ENCODE measurements at places on chromosomes 6 and 20.

DNA sequence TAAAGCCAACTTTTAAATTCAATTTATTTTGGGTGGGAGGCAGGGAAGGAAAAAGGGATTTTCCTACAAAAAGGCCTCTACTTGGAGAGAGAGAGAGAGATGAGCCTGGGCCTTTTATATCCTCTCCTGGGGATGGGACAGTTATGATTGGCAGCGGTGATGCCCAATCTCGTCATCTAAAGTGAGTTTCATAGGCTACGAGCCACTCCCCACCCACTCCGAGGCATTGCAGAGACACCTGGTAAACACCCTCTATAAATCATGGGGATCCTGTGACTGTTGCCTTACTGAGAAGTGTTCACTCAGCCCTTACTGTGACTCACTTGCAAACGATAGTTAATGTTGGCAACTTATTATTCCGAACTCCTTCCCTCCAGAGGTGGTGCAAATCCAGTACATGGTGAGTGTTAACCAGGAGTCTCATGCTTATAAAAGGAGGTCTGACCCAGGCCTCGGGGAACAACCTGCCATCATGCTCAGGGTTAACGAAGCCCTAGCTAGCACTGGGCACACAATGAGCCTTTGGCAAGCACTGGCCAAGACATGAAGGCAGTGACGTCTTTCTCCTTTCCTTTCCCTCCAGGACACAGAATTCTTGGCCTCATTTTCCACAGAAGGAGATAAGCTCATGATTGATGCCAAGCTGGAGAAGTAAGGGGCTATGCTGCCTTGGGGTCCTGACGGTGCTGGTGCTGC is 20.5 kb downstream of the BPIFB4 start:
- no peak overlapping the region for H3K27ac ChIP-seq
- H3K36me3 ChIP-seq = no peaks in the 10 kb centered on the region
- no peaks in the 10 kb centered on the region for H3K27me3 ChIP-seq
- no peak overlapping the region for H3K4me3 ChIP-seq
- DNase-seq = no peak

DNA sequence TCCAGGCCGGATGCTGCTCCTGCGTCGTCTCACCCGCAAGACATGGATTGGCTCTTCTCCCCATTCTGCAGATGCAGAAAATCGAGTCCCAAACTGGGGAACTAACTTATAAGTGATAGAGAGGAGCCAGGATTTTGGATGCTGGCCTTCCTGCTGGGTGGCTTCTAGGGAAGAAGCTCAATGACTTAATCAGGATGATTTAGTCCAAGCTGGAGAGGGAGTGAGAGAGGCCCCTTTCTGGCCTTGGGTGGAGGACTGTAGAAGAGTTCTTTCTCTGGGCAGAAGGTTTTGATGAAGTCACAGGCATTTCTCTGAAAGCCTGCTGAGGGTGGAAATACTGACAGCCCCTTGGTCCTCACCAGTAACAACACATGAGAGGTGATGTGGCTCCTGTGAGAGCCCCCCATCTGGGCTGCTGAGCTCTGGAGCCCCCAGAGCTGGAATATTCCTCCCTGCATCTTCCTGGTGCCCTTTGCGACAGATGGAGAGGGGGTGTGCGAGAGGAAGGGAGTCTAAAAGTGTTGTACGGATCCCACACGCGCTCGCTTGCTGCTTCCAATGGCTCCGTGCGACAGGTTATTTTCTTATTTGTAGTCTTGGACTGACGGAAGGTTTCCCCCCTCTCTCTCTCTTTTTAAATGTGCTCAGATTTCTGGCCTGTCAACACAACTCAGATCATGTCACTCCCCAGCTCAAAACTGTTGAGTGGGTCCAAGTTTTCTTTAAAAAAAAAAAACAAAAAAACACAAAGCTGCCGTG is 3.5 kb downstream of the SIRPA start:
- H3K4me1 ChIP-seq = no peaks in the 10 kb centered on the region
- no peaks in the 10 kb centered on the region for H3K27me3 ChIP-seq

GRCh38 chr20:46800409-46800804 is 91.0 kb downstream of the SLC2A10 start:
- H3K36me3 ChIP-seq = no peaks in the 10 kb centered on the region
- H3K4me1 ChIP-seq = no peaks in the 10 kb centered on the region
- H3K27me3 ChIP-seq = no peaks in the 10 kb centered on the region
- H3K27ac ChIP-seq = no peak overlapping the region

DNA sequence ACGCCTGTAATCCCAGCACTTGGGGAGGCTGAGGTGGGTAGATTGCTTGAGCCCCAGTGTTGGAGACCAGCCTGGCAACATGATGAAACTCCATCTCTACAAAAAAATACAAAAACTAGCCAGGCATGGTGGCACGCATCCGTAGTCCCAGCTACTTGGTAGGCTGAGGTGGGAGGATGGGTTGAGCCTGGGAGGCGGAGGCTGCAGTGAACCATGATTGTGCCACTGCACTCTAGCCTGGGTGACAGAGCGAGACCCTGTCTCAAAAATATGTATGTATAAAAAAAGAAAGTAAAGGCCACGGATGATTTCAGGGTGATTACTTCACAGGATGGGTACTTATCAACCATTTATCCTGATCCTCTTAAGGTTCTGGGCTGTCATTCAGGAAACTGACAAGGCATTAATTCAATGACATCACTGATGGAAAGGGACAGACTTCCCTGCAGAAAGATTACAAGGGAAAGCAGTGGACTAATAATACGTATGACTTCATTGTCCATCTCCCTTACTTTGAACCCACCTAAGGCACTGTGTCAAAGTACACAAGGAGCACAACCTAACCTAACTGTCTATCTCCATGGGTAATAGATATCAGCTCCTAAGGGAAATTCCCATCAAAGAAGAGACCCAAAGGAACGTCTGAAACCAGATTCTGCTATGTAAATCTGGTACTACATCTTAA is 61.2 kb downstream of the ZMYND8 start:
- no peaks in the 10 kb centered on the region for H3K27me3 ChIP-seq
- H3K36me3 ChIP-seq = no peaks in the 10 kb centered on the region
- peaks cover 2% of the 10 kb centered on the region for H3K4me1 ChIP-seq
- DNase-seq = no peak
- no peak overlapping the region for H3K27ac ChIP-seq
- H3K4me3 ChIP-seq = no peak overlapping the region

GRCh38 chr20:64047046-64047389 is 2.4 kb downstream of the SOX18 start:
- peaks cover 2% of the 10 kb centered on the region for H3K4me1 ChIP-seq
- H3K27ac ChIP-seq = no peak overlapping the region
- DNase-seq = no peak
- peaks cover 12% of the 10 kb centered on the region for H3K27me3 ChIP-seq

DNA sequence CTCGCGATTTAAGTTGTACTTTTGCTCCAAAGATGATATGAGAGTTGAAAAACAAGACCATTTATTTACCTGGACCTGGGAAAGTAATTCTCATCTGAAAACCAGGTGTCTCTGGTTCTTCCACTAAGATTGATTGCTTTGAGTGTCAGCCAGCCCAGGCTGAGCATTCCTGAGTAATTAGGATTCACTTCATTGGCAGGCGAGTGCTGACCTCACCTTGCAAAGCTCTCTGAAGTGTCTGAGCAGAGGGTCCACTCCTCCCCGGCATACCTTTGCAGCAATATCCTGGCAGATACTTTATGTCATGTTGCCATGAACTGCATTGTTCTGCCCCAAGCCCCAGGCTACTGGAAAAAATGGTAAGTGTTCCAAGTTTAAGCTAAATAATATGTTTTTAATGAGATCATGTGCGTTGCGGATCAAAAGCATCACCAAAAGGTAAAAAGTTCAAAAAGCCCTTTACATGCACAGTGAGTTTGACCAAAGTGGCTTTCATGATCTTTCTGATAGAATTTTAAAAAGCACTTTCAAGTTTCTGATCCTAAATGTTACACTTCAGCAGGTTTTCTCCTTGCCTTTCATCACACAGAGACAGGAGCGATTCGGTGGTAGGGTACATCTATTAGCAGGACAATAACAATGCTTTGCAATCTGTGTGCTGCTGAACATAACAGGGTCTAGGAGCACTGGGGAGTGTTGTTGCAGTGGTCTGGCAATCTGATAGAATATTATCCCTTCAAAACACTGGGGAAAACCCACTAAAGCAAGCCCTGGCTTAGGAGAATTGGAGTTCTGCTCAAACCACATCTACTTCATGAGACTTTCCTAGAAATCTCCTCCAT is 127.8 kb upstream of the EEF1E1 start:
- H3K27ac ChIP-seq = no peak overlapping the region
- no peaks in the 10 kb centered on the region for H3K27me3 ChIP-seq
- no peaks in the 10 kb centered on the region for H3K36me3 ChIP-seq
- H3K4me3 ChIP-seq = no peak overlapping the region

- no peaks in the 10 kb centered on the region for H3K27me3 ChIP-seq
- DNase-seq = no peak
- no peaks in the 10 kb centered on the region for H3K36me3 ChIP-seq
- H3K4me1 ChIP-seq = peaks cover 2% of the 10 kb centered on the region
- no peak overlapping the region for H3K27ac ChIP-seq
- H3K4me3 ChIP-seq = no peak overlapping the region
These were observed 279.1 kb upstream of the THEMIS start for GRCh38 chr6:128179876-128180438.

DNA sequence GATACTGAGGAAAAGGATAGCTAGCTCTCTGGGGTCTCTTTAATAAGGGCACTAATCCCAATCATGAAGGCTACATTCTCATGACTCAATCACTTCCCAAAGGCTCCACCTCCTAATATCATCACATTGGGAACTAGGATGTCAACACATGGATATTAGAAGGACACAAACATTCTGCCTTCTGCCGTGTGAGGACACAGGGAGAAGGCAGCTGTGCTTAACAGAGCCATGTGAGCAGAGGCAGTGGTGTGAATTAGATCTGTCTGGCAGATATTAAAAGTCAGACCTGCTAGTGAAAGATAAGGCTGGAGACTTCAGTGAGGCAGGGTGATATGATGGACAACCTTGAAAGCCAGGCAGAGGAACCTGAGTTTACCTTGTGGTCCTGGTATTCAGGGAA is 341.9 kb downstream of the ARHGAP18 start:
- H3K27ac ChIP-seq = no peak overlapping the region
- H3K27me3 ChIP-seq = no peaks in the 10 kb centered on the region
- H3K4me3 ChIP-seq = no peak overlapping the region
- no peaks in the 10 kb centered on the region for H3K4me1 ChIP-seq
- no peaks in the 10 kb centered on the region for H3K36me3 ChIP-seq
- DNase-seq = peak; percentile 56

DNA sequence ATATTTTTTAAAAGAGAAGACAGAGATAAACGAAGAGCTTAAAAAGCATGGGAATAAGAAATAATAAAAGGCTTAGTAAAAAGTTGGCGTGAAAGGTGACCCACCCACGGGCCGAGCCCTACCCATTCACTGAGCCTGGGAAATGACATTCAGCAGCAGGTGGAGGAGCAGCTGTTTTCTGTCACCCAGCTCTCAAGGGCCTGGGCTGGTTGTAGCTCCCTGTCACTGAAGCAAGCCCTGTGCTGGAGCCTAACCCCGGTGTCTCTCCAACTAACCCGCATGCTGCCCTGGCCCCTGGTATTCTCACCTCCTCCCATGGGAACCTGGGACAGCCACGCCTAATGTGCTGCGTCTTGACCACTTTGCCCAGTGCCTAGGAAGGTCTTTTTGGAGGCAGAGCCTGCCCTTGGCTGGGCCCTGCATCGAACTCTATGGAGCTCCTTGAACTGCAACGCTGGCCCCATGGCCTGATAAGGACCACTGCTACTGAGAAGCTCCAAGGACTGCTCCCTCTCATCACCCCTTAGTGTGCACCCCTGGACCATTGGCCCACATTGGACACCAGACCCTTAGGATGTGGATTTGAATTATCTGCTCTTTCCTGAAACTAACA is 68.8 kb upstream of the IYD start:
- DNase-seq = no peak
- H3K4me1 ChIP-seq = peaks cover 9% of the 10 kb centered on the region
- no peaks in the 10 kb centered on the region for H3K27me3 ChIP-seq
- no peaks in the 10 kb centered on the region for H3K36me3 ChIP-seq

GRCh38 chr20:32192698-32193097 is 14.8 kb downstream of the PLAGL2 start:
- H3K4me3 ChIP-seq = no peak overlapping the region
- peaks cover 3% of the 10 kb centered on the region for H3K4me1 ChIP-seq
- no peaks in the 10 kb centered on the region for H3K27me3 ChIP-seq
- H3K27ac ChIP-seq = no peak overlapping the region

DNA sequence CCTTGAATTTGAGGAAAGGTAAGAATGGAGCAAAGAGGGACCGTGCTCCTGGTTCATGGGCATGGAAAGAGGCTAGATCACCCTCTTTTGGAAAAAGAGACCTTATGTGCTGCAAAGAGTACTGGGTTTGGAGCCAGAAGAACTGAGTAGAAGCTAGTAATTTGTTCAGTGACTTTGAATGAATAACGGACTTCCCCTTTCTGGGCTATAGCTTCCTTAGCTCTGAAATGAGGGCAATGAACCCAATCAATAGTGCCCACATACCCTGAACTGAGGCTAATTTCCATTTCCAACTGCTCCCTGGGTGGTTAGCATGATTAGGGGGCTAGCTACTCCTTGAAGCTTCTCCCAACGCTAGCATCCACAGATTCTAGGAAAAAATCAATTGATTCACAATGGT is 121.4 kb downstream of the UNC5CL start:
- H3K4me3 ChIP-seq = no peak overlapping the region
- H3K4me1 ChIP-seq = no peaks in the 10 kb centered on the region
- no peak overlapping the region for H3K27ac ChIP-seq
- H3K27me3 ChIP-seq = no peaks in the 10 kb centered on the region
- no peaks in the 10 kb centered on the region for H3K36me3 ChIP-seq

DNA sequence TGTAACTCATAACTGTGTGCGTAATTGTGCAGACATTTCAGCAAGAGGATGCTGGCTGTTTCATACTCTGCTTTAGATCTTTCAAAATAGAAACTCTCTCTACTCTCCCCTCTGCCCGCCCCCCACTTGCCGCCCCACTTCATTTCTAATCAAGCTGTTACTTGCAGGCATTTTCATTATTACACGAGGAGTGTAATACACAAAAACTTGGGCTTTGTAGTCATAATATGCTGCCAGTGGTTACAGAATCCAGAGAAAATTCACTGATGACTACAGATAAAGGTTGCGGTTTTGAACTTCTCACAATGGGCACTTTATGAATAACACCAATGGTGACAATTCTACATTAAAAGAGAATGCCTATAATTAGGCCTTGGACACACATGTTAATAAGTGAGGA is 194.0 kb upstream of the POU3F2 start:
- DNase-seq = no peak
- H3K27ac ChIP-seq = no peak overlapping the region
- no peak overlapping the region for H3K4me3 ChIP-seq
- no peaks in the 10 kb centered on the region for H3K27me3 ChIP-seq
- H3K4me1 ChIP-seq = no peaks in the 10 kb centered on the region
- H3K36me3 ChIP-seq = no peaks in the 10 kb centered on the region
